ENCODE measurements at places on chromosomes 4 and X. TPM values are rescaled to one million over a fixed set of nuclear protein-coding genes. Genes with fewer than 3 reads are reported as not detected.

GRCh38 chr4:156838761-156839160 is 132.8 kb downstream of the PDGFC start:
- DNase-seq = no peak

- no peak for DNase-seq
Observed at GRCh38 chr4:143585548-143585947, 72.0 kb downstream of the SMARCA5 start.

DNA sequence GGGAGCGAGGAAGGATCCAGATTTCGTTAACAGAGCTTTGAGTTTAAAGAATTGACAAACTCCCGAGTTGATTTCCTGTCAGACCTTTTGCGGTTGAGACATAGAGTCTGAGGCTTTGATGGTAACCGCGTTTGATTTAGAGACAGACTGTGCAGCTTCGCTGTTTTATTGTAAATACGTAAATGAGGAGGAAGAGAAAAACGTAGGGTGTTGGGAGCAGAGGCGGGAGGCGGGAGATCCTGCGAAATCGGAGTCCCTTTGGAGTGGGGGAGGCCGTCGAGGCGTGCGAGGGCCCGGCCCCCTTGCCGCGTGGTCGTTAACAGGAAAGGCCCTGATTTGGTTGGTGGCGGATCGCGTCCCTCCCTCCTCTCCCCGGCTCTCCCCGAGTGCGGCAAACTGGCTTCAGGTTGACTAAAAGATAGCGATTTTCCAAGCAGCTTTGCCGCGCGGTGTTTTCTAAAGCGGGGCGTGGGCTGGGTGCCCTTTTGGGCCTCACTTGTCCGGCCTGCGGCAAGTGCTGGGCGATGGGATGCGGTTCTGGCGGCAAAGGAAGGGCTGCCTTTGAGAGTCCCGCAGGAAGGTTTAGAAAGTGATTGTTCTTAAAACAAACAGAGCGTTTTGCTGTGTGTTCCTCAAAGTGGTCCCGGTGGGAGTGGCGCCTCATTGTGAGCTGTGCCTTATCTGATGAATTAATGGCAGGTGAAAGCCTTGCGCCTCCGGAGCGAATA is 857 bp downstream of the SCML1 start:
- DNase-seq = peak; percentile 10

- DNase-seq = no peak
Observed at GRCh38 chr4:80343887-80344286, 8.4 kb downstream of the CFAP299 start.

NALF2 gene
- total RNA-seq = 0.69 TPM

DNA sequence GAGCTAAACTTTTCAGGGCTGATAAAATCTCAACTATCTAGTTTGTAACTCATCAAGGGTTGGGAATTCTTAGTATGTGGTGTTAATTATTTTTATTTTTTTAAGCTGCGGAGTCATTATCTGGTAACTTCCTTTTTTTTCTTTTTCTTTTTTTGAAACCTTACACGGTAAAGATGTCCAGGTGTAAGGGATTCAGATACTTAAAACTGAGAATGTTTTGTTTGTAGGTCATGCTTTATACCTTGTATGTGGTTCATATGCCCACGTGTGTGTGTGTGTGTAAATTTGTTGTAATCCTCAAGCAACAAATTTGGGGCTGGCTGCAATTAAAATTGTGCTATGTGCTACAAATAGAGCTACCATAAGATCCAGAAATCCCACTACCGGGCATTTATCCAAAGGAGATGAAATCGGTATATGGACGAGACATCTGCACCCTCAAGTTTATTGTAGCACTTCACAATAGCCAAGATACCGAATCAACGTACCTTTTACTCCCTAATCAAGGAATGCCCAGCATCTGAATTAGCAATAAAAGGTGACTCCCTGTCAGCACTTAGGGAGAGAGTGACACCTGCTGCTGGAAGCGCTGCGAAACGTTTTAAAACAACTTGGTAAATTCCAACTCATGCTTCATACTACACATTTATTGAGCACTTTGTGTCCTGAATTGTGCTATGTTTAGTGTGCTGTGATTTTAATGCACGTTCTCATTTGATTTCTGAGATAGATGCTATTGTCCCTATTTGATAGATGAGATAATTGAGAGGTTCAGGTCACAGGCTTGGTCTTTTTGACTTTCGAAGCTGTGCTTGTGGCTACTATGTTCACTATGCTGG is 16.1 kb downstream of the MSMO1 start:
- DNase-seq = peak; percentile 26

- no peak for DNase-seq
Observed at GRCh38 chrX:54291758-54292157, 66.1 kb downstream of the WNK3 start.

- DNase-seq = peak; percentile 23
Observed at GRCh38 chrX:120514236-120514635, 45.1 kb upstream of the LAMP2 start.

ZCCHC13 gene
- total RNA-seq = not detected

GRCh38 chrX:21723814-21724213 is 34.1 kb downstream of the SMPX start:
- DNase-seq = no peak

DNA sequence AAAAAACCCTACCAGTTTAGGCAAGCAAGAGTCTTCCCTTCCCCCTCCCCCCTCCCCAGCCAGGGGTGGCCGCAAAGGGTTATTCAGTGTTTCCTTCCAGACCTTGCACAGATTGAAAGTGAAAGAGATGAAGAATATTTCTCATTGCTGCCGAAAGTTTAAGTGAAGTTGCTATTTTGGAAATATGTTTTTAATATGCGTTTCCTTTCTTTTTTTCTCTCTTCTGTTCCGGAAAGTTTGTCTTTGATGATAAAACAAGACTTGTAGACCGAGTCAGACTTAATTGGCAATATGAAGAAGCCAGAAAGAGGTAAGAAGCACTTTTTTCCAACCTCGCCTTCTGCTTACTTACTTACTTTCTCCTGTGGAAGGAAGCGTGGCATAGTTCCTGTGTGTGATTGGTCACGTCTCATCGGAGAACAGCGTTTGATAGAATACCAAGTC is 58.5 kb upstream of the CLCN4 start:
- no peak for DNase-seq

NFKB1 gene
- 53.7 TPM for total RNA-seq

PDCL2 gene
- total RNA-seq = not detected

DNA sequence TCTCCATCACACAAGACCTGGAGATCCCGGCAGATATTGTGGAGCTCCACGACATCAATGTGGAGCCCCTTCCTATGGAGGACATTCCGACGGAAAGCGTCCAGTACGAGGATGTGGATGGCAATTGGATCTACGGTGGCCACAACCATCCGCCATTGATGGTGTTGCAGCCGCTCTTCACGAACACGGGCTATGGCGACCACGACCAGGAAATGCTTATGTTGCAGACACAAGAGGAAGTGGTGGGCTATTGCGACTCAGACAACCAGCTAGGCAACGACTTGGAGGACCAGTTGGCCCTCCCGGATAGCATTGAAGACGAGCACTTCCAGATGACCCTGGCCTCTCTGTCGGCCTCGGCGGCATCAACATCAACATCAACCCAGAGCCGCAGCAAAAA is 717 bp downstream of the YY2 start:
- DNase-seq = no peak

Data from renal cortical epithelial cell (primary cell).